CD4-positive, alpha-beta T cell treated with Interleukin-17A for 1 hour (primary cell): ENCODE measurements at places on chromosomes 13 and 19.

DNA sequence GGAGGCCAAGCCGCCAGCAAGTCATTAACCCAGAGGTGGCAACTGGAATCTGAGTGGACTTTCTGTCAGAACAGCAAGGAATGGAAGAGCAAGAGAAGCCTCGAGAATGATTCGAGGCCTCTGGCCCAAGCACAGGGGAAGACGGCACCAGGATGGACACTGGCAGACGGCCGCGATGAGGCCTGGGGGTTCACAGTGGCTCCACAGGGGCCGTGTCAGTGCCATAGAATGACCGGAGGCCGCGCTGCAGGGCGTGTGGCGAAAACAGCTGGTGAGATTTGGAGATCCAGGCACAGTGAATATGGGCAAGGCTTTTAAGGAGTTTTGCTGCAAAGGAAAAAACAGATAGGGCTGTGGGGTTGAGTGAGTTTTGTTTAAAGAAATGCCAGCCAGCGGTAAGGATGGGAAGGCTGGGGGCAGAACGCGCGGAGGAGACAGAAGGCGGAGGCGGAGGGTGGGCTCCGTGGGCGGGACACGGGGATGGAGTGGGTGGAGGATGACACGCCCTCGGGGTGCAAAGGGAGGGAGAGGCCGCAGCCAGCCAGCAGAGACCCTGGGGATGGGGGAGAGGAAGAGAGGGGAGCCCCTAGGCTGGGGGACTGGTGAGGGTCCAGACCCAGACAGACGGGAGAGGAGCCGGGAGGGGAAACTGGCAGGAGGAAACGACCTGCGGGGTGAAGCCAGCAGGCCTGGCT, 130.5 kb downstream of the RNF17 start:
- DNase-seq, result no peak

DNA sequence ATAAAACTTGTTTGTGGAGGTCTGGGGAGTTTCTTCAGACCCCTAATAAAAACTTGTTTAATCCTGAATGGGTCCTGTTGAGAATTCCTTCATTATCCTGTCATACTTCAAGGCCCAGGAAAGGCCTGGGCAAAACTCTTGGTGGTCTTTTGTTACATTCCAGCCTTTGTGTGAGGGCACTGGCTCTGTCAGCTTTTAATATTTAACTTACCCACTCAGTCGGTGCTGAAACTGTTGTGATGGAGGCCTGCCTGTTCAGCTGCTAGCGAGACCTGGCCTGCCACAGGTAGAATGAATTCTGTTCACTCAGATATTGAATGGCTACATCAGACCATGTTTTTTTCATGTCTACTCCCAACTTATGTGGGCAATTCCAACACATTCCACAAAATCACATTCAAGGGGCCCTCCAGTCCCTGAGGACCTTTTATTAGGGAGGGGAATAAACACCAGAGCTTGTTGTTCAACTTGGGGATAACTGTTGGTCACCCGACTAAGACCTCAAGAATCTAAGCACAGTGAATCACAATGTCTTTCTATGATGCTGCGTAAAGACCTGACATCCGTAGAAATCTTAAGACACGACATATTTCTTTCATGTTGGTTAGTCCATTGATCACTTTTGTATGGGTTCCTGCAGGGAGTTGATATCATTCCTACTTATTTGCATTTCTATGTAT, 12.5 kb downstream of the NLRP8 start:
- no peak for DNase-seq

GRCh38 chr13:30442926-30443325, 20.6 kb downstream of the UBE2L5 start:
- DNase-seq, result no peak

DNA sequence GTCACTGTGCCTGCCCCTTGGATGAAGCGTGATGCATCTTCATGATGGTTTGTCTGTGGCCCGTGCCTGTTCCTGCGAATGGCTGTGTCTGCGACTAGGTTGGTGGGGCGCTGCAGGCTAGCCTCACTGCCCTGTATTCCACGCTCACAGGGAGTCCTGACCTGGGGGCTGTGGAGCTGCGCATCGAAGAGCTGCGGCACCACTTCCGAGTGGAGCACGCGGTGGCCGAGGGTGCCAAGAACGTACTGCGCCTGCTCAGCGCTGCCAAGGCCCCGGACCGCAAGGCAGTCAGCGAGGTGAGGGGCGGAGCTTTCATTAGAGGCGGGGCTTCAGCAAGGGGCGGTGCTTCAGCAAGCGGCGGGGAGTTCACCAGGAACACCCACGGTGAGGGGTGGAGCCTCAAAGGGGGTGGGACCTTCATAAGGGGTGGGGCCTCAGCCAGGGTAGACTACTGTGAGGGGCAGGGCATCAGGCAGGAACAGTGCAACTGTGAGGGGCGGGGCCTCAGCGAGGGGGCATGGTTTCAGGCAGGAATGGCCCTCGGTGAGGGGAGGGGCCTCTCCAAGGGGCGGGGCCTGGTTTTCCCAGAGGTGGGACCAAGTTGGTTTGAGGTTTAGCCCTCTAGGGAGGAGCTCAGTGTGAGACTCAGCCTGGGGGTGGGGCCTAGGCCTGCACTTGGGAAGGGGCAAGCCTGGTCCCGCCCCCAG, 17.2 kb downstream of the PKN1 start:
- DNase-seq, result peak; percentile 78

- DNase-seq, result no peak
These were observed 81.3 kb downstream of the LHFPL6 start for GRCh38 chr13:39521701-39522100.

DNA sequence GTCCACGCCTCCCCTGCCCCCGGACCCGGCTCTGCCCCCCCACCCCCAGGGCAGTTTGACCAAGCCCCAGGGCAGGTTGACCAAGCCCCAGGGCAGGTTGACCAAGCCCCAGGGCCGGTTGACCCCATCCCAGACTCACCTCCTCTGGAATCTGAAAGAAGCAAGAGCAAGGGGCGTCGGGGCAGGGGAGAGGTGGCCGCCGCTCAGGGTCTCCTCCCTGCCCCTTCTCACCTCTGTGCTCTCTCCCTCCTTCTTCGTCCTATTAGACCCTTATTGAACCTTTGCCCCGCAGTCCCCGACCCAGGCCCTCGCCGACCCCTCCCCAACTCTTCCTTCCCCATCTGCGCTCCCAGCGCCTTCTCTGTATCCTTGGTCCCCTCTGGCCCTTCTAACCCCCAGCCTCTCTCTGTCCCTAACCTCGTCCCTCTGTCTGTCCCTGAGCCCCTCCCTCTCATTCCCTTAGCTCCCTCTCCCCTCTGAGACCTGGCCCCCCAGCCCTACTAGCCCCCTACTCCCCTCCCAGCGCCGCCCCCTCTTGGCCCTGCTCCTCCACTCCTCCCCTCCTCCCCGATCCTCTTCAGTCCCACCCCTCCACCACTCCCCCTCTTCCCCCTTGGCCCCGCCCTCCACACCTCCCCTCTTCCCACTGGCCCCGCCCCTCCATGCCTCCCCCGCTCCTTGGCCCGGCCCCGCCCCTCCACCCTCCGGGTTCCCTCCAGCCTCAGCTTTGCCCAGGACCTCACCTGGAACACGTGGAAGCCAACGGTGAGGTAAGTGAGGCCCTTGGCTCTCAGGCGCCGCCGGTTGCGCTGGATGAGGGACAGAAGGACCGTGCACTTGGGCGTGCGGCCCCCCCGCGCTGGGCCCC, 7.6 kb downstream of the CAPN12 start:
- DNase-seq, result peak; percentile 73

GRCh38 chr19:5993201-5993600, 15.3 kb upstream of the RANBP3 start:
- DNase-seq, result no peak

- peak; percentile 66 for DNase-seq
These were observed 2.9 kb upstream of the C19orf85 start for GRCh38 chr19:55467236-55468053.

DNA sequence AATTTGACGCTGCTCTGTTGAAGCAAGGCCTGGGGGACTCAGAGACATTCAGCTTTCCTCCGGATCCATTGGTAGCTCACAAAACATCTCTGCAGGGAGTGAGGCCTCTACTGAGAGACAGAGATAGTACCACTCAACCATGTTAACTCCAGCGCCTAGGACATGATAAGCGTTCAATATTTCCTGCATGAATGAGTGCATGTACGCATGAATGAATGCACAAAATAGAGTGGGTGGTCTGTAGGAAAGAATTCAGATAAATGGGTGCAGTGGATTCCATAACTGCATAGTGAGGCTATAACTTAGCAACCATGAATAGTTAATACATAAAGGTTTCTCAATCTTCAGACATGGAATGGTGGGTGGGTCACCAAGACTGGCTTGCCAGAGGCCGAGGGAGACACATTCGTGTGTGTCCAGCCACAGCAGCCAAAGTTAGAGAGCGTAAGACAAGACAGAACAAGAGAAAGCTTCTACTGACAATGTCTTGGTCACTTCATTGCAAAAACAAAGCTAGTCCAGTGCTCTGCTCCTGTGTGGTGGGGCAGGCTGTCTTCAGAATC, 36.3 kb upstream of the RCBTB2 start:
- no peak for DNase-seq

DNA sequence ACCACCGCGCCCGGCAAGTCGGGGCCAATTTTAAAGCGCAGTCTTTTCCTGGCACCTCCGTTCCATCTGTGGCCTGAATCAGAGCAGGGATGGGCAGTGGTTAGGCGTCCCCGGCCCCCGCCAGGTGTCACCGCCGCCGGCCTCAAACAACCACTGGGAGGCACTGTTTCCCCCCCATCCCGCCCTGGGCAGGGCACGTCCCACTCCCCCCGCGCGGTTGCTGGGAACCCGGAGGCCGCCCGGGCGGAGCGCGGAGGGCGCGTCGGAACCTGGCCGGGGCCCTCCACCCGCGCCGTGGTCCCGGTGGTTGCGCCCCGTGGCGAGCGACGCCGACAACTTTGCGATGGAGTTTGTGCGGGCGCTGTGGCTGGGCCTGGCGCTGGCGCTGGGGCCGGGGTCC, at the start of gene GRIN3B:
Gene GRIN3B (plus strand): TSS at position 325 of the 400 bp plus-strand sequence. CDS start 19 bp downstream, at position 344.
- peak; percentile 71 for DNase-seq

DNA sequence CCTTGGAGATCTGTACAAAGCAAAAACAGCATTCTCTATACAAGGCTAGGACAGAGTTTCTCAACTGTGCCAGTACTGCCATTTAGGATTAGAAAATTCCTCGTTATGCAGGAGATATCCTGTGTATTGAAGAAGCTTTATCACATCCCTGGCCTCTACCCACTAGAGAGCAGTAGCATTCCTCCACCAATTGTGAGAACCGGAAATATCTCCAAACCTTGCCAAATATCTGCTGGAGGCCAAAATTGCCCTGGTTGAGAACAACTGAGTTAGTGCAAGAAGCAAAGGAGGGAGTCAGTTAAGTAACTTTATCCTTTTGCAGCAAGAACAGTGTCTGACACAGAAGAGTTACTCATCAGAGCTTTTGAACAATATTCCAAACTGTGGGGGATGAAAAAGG, 16.2 kb upstream of the FREM2 start:
- DNase-seq, result no peak

GRCh38 chr13:113991191-113991669, 17.4 kb upstream of the C13orf46 start:
- DNase-seq, result no peak

GRCh38 chr13:24348797-24349515, 39.6 kb downstream of the C1QTNF9 start:
- DNase-seq, result no peak
